Naive thymus-derived CD8-positive, alpha-beta T cell (primary cell): ENCODE measurements at places on chromosomes 7 and 10.

GRCh38 chr10:1968257-1969033 is 231.1 kb upstream of the ADARB2 start:
- DNase-seq, result no peak

- DNase-seq, result no peak
Observed at GRCh38 chr10:119211176-119211575, 3.8 kb downstream of the GRK5 start.

DNA sequence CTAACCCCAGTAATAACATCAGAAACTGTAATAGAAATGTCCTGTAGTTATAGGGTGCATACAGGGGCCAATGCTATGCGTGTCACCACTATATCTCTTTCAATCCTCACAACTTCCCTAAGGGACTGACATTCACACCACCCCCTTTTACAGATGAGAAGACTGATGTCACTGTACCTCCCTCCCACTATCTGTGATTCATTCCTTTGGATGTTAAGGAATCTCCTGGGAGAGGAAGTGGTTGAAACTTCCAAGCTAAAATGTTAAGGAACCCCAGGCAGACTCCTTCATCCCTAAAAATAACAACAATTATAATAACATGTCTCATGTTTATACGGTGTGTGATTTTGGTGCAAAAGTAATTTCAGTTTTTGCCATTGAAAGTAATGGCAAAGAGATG is 5.4 kb downstream of the COL13A1 start:
- DNase-seq, result no peak

DNA sequence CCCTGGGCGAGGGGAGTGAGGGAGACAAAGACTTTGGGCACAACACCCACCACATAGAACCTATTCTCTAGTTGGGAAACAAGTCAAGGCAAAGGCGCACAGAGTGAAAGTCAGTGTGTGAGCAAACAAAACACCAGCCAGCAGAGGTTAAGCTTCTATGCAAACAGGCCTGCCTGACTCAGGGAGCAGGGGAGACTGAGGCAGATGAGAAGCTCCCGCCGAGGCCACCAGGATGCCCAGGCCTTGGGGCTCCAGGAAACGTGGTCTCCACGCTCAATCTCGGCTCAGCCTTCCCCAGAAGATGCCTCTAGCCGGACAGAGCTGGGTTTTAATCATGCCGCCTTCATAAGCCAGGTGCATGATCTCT is 74.1 kb upstream of the KCNMA1 start:
- DNase-seq, result no peak

DNA sequence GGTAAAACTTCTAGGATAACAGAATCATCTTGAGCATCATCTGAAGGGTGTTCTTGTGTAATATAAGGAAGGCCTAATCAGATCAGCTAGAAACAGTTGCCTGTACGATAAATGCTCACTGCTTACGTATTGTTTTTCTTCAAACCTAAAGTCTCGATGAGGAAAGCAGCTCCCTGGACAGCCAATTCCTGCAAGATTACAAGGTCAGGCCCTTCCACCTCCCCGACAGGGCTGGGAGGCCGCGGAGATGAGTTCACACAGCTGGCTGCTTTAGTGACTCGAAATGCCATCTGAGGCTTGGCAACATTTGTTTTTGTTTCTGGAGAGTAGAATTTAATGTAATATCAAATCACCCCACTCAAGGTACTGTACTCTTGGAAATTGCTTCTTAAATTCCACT is 95.1 kb upstream of the PFKP start:
- DNase-seq, result no peak

- DNase-seq, result no peak
Observed at GRCh38 chr10:86613905-86614304, 40.4 kb upstream of the OPN4 start.

DNA sequence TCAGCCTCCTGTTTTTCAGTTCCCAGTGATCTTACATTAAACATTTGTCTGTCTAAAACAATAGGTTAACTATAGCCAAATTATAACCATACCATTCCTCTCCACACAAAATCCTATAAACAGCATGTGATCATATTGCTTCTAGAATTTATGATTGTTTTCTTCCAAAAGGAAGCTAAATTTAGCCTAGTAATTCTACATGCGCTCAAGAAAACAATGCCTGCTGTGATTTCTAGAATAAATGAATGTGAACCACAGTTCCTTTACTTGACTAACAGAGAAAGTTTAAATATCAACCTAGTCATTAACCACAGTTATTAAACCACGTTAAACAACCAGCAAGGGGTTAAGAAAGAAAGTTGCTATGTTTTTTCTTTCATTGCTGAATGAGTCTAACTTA is 26.4 kb downstream of the MET start:
- no peak for DNase-seq

DNA sequence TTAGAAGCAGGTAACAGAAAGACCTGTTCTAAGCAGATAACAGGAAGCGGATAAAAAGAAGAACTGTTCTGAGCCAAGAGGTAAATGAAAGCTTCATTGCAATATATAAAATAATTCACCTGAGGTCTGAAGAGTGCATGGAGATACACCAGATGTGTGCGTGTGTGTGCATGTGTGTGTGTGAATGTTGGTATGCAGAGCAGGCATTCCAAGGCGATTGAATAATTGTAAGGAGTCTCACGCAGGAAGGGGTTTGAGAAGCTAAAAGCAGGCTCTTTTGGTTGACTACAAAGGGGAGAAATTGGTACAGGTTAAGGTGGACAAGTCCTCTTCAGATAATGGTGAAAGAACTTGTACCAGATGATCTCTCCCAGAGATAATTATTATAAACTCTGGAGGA is 450.6 kb downstream of the DNAJB9 start:
- DNase-seq, result no peak

GRCh38 chr7:107387573-107388219 is 82.2 kb upstream of the GPR22 start:
- DNase-seq, result no peak

DNA sequence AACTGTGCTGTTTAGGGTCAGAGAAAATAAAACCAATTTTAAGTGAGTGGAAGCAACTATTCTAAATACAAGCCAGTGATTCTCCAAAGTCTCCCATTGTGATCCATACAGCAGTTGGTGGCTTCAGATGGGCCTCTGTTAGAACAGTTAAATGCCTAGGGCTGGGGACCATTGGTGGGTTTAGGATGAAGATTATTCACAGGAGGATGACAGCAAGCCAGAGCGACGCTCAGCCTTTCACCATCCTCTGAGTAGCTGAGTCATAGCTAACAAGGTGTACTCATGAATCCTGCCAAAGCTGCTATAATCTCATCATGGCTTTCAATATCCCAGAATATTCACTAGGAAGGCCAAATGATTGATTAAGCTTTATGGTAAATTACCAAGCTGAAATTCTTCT is 39.6 kb downstream of the STARD3NL start:
- DNase-seq, result no peak

- DNase-seq, result no peak
Observed at GRCh38 chr10:44044549-44044948, 340.3 kb downstream of the CXCL12 start.

GRCh38 chr10:128803790-128804189 is 663.3 kb upstream of the MGMT start:
- no peak for DNase-seq

- no peak for DNase-seq
Observed at GRCh38 chr10:29783201-29783947, 148.6 kb upstream of the SVIL start.

DNA sequence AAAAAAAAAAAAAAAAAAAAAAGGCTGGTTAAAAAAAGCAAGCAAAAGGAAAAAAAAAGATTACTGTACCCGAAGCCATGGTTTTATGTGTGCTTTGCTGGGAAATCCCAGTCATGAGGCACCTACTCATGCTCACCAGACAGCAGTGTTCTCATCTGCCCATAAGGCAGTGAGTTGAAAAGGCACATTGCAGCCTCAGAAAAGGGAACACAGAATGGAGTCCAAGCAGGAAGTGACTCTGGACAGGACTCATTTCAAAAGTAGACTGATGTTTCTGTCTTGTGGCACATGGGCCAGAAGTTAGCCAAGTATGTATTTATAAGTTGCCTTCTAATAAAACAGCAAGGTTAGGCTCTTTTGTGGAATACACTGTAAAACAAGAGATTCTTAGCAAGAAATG is 40.2 kb downstream of the PDSS1 start:
- DNase-seq, result no peak

DNA sequence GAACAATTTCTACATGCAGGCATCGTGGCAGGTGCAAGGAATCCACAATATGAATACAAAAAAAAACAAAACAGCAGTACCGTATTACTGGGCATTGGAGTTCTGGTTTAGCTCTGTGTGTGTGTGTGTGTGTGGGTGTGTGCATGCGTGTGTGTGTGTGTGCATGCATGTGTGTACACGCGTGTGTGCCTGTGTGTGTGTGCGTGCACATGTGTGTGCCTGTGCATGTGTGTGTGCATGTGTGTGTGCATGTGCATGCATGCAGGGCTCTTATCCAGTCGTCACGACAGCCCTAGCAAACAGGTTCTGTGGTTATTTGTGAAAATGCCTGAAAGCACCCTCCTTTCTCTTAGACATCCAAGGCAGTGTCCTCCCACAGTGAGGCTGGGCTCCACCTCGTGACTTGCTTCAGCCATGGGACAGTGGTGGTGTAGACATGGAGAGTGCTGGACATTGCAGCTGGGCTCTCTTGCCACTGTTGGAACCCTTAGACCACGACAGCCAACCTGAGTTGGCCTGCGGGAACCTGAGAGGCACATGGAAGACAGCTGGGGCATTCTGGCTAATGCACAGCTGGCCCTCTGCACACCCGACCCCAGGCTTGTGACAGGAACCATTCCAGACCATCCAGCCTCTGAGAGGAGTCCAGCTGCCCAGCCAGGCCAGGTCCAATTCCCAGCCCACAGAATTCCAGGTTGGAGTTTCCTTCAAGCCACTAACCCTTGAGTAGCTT is 173.4 kb upstream of the SHH start:
- DNase-seq, result no peak

DNA sequence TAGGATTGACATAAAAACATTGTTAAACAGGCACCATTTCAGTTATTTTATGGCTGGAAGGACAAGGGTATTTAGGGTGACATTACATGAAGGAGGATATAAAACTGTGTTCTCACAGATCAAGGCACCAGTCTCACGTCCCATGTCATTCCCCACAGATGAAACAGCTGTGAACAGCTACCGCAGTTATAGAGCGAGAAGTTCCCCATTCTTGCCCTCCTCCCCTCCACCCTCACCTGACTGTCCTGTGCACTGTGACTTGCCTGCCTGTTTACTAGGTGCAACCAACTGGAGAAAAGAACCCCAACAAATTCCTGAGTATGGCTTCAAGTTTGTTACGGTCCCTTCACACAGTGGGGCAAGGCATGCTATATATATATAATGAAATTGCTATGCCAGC is 141.6 kb downstream of the SND1 start:
- DNase-seq, result no peak

DNA sequence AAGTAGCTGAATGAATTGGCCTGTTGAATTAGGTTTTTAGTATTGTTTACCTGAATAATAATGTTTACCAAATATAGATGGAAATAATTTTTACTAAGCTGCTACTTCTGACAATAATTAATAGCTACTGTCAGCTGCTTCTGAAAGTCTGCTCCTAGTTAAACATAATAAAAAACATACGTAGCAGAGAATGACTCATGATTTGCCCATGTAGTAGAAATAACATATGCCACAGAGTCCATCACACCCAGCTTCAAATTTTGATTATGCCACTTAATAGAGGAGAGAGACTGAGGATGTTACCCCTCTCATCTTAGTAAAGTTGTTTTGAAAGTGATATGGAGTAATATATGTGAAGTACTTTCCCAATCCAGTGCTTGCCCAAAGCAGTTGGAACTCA is 57.6 kb upstream of the MDFIC start:
- DNase-seq, result no peak

DNA sequence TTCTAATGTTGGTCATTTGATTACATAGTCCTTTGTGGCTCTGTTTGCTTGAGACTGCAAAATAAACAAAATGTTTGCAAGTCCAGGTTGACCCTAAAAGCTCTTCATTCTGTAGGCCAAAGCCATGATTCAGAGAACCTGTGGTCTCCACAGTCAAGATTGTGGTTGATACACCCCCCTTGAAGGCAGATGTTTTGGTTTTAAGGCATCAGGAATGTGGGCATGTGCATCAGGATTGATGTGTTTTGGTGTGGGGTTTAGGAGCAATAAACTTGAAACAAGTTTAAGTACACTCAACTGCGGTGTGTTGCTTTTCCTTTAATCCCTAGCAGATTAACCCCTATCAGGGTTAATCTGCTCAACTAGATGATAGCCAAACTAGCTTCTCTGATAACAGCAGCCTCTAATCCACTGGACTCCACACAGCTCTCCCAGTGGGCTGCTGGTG is 379.1 kb upstream of the GALNT17 start:
- no peak for DNase-seq

DNA sequence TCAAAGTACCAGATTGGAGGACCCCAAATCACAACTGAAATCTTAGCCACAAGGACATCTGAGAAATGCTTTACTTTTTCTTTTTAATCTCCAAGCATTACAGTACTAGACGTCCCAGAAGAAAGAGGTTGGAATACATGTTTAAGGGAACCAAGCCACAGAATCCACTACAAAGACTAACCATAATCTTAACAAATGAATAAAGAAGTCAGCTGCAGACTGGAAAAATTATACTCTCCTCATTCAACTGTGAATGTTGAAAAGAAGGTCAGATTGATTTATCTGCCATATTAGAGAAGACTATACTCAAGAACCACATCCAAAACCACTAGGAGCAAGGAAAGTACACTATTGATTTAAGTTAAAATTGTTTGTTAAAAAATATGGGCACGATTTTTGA is 102.1 kb upstream of the ABCB5 start:
- DNase-seq, result no peak

GRCh38 chr10:96448021-96448457 is 65.7 kb downstream of the TLL2 start:
- DNase-seq, result no peak

DNA sequence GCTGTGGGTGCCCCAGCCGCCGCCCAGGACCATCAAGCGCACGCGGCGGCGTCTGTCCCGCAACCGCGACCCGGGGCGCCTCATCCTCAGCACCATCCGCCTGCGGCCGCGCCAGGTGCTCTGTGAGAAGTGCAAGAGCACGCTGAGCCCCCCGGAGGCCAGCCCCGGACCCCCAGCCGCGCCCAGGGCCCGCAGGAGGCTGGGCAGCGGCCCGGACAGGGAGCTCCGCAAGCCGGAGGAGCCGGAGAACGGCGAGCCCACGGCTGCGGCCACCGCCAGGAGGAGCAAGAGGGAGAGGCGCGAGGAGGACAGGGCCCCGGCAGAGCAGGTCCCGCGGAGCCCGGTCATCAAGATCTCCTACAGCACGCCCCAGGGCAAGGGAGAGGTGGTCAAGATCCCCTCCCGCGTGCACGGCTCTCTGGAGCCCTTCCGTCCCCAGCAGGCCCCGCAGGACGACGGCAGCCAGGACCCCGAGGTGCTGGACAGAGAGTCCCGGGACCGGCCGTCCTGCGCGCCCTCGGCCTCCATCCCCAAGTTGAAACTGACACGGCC is 8.0 kb downstream of the PWWP2B start:
- no peak for DNase-seq
